Stimulated activated CD4-positive, alpha-beta T cell treated with anti-CD3 and anti-CD28 coated beads, Interleukin-2, amount 100 ng/mL, for 24 hours (primary cell): ENCODE measurements at places on chromosomes 6 and 20.
A peak's percentile ranks its signal among the peaks of the same experiment; 100 is the strongest.

DNA sequence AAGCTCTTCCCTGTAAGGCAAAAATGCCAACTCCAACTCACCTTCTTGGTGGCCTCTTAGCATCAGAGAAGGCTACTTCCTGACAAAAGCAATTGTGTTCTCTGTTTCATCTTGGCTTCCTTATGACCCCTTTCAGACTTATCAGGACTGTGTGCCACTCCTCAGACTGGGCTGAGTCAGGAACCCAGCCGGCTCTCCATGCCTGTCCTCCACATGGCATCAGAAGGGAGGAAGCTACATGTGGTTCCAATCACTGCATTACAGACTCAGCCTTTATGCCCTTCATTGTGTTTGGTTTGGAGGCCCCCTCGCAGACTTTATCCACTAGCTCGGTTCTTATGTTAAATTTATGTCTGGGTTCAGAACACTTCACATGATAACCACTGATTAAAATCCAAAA, 142.5 kb downstream of the SLC24A3 start:
- DNase-seq = no peak

- DNase-seq = no peak
Observed at GRCh38 chr6:30508890-30509736, 19.8 kb downstream of the HLA-E start.

GRCh38 chr20:16124491-16124890, 448.8 kb downstream of the KIF16B start:
- no peak for DNase-seq

DNA sequence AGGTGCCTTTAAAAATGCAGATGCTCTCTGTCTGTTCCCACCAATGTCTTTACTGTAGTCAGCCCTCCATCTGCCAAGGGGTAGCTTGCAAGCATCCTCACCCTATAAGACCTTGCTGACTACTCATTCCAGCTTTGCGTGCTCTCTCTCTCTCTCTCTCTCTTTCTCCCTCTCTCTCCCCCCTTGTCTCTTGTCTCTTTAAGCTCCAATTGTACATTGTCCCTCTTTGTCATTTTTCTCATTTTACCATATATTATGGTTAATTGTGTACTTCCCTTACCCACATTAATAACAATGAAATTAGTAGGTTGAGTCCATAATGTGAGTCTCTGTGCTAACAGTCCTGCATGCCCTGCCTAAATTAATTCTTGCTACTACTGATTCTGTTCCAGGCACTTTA, 350.2 kb upstream of the CDH4 start:
- DNase-seq = no peak

- DNase-seq = no peak
Observed at GRCh38 chr6:169998457-169998856, 247.0 kb downstream of the ERMARD start.

DNA sequence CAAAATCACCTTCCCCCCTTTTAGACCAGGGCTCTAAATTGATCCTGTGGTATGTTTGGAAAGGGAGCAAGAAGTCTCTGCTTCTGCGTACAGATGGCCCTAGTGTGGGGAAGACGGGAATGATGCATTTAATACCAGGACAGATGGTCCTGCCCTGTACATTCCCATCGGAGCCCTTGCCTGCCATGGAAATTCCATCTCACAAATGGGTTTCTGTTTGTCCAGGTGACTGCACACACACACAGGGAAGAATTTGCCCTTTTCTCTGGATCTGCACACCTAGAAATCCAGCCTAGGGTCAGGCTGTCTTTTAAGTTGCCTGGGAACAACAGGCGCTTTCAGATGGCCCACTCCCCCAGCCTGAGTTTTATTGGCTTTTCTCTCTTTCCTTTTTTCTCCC, 1.3 kb downstream of the MAS1 start:
- DNase-seq = no peak

GRCh38 chr6:28618898-28619555, 93.3 kb downstream of the GPX5 start:
- no peak for DNase-seq

- DNase-seq = peak; percentile 79
Observed at GRCh38 chr20:35305682-35306556, 13.7 kb upstream of the FAM83C start.

- DNase-seq = peak; percentile 51
Observed at GRCh38 chr6:158002951-158003853, 21.5 kb downstream of the SYNJ2 start.

DNA sequence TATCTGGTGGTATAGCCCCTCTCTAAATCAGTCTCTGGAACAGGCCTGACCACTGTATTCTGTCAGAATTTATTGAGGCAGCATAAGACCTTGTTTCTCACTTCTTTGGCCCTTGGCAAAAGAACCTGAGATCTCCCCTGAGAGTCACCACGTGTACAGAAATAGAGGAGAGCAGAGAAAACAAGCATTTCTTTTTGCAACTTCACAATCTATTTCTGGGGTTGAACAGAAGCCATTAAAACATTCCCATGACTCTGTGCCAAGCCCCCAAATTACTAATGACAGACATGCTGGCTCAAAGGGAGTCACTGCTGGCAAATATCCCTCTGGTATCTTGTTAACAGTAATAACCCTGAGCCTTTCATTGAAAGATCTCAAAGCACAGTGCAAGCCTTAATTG, 395.3 kb downstream of the MAFB start:
- DNase-seq = no peak

GRCh38 chr6:24069526-24069925, 56.5 kb upstream of the NRSN1 start:
- DNase-seq = no peak

- DNase-seq = no peak
Observed at GRCh38 chr6:34592208-34592952, 36.3 kb upstream of the SPDEF start.

GRCh38 chr6:158413814-158414565, 101.7 kb downstream of the TULP4 start:
- DNase-seq = no peak

DNA sequence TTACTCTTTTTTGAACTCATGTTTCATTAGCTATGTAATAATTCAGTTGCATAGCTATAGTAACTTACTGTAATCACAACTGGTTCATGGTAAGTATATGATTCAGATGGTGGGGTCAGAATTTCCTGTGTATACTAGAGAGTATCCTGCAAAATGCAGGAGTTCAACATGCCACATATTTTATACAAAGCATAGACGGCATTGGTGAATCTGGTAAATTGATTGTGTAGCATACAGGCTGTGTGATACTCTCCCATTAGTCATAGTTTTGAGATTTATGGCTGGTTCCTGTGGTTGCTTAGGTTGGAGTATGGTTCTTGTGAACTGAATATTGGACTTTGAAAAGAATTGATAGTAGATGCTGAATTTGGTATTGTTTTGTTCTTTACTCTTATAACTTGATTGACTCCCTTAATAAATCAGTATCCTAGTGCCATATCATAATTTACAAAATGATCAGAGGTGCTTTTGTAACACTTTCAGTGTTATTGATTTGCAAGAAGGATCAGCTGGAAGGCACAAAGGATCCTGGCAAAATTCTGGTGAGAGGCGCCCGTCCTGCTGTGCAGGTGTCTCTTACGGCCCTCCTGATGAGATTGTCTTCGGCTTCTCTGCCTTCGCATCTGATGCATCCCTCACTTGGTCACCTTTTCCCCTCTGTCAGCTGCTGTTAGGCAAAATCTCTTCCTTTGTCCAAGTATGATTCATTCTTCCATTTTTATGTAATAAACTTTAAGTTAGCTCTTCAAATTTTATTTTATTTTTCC, 22.6 kb downstream of the SNX9 start:
- DNase-seq = no peak

GRCh38 chr20:59515013-59515905, 89.1 kb upstream of the PHACTR3 start:
- DNase-seq = no peak

GRCh38 chr6:3446184-3446583, 10.7 kb downstream of the SLC22A23 start:
- DNase-seq = no peak

DNA sequence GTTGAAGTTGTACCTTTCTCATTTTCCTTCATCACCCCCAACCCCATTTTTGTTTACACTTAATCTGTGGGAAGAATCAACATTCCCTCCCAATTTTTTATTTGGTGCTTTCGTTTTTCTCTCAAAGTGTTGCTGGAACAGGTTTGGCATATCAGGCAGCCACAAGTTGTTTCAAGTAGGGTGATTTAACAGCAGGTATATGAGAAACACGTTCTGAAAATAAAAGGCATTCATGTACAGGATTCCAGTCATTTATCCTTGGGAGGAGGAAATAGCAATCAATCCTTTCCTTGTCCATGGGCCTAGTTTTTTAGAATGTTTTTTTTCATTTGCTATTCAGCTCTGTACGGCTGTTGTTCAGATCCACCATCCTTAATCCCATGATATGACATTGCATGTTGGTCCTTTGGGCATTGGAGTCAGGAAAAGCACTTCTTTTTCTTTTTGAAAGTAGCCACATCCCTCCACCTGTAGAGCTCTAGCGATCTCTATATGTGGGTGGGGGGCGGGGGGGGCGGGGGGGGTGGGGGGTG, 120.2 kb downstream of the JARID2 start:
- no peak for DNase-seq

GRCh38 chr6:90045535-90045934, 151.3 kb downstream of the GJA10 start:
- DNase-seq = no peak

DNA sequence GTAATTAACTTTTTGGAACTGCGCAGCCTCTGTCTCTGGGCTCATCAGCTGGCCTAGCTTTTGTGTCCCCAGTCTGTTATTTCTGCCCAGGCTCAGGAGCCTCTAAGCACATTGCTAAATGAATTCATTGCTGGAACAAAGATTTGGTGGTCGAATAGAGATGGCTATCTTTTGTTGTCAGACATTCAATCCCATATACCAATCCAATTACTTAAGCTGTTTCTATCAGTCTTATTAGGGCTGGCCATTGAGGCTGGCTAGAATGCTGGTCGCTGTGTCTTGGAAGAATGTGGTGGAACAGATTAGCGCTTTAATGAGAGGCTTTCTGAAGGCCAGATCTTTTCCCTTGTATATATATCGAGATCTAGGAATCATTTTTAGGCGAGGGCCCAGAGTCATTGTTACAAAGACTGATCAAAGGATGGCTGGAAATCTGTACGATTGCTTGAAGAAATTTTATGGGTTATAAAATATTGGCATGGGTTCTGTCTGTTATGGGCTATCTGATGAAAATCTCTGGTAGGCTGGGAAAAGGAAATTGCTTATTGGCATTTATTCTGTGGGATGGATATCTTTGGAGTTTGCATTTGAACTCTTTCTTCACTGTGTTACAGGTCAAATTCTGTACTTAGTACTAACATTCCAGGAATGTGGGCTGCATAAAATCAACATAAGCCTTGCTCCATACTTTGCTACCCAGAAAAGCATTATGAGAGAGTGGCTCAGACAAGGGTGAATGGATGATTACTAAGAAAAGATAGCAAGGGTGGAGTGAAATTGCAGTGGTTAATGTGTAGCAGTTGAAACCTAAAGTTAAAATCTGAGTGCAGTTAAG, 34.8 kb upstream of the JAG1 start:
- no peak for DNase-seq

GRCh38 chr6:21037453-21037852, 503.2 kb downstream of the CDKAL1 start:
- no peak for DNase-seq

GRCh38 chr20:6426287-6426891, 303.6 kb upstream of the FERMT1 start:
- DNase-seq = no peak

DNA sequence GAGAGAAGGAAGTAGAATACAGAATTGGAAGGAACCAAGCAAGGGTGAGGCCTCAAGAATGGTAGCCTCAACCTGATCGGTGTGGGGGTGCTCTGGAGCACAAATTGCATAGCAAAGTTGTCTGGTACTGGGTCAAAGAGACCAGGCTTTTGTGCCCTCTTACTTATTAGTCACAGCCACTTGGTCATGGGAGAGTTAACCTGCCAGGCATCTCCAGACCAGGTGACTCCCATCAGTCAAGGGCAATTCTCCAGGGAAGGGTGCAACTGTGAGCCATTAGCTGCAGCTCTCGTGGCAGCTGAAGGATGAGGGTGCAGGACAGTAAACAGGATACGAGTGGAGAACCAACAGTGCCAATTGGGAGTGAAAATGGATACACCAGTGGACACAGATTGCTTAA, 47.7 kb upstream of the PLCB4 start:
- no peak for DNase-seq

DNA sequence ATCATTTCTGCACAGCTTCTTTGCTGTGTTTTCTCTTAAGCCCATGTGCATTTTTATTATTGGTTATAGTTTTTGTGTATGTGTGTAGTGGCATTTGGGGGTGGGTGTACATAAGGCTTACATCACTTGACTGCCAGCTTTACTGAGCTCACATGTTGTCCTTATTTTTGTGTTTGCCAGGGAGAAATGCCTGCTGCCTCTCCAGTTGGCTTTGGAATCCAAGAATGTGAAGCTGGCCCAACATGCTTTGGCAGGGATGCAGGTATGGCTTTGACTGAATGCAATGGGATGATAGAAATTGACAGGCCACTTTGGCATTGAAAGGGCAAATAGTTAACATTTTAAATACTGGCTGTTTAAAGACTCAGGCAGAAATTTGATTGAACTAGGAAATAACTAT, 11.4 kb downstream of the PBOV1 start:
- no peak for DNase-seq

DNA sequence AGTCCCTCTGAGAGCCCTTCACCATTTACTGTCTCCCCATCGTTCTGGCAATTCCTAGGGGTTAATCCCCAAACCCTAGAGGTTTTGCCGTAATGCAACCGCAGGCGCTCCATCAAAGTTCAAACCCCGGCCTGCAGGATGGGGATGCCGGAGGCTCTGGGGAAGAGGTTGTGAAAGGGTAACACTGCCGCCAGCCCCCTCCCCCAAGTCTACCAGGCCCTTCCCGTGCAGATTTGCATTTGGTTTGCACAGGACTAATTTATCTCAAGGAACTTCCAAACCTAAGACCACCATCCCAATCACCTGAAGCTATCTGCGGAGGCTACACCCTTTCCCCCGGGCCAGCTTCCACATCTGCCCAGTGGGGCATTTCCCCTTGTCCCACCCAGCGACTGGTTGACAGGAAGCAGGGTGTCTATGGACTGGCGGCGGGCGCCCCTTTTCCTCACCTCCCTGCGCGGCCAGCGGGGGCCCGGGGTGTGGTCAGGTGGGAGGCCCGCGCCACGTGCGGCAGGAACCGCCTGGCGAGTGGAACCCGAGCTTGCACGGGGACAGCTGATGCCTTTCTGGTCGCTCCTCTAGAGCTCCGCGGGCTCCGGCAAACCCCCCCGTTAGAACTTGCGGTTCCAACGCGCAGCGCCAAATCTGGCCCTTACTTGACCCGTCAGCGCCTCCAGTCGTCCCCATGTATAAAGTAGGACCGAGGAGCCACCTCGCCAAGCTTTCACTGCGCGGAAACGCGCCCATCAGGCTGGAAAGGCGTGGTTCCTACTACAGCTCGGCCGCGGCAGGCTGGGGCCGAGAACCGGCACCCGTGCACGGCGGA, 9.4 kb upstream of the SLC4A11 start:
- no peak for DNase-seq

- DNase-seq = no peak
Observed at GRCh38 chr6:73558624-73559398, 38.0 kb upstream of the EEF1A1 start.
